ENCODE measurements at places on chromosomes 1 and 21.
A peak's percentile ranks its signal among the peaks of the same experiment; 100 is the strongest.

- DNase-seq: no peak
Observed at GRCh38 chr21:23131177-23131576, 2133.0 kb downstream of the NCAM2 start.

DNA sequence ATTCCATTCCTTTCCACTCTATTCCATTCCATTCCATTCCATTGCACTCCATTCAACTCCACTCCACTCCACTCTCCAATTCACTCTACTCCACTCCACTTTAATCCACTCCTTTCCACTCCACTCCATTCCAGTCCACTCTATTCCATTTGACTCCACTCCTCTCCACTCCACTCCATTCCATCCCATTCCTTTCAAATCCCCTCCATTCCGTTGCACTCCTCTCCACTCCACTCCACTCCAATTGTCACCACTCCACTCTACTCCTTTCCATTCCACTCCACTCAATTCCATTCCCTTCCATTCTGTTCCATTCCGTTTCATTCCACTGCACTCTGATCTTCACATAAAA is 2563.7 kb upstream of the TPTE start:
- DNase-seq: no peak

DNA sequence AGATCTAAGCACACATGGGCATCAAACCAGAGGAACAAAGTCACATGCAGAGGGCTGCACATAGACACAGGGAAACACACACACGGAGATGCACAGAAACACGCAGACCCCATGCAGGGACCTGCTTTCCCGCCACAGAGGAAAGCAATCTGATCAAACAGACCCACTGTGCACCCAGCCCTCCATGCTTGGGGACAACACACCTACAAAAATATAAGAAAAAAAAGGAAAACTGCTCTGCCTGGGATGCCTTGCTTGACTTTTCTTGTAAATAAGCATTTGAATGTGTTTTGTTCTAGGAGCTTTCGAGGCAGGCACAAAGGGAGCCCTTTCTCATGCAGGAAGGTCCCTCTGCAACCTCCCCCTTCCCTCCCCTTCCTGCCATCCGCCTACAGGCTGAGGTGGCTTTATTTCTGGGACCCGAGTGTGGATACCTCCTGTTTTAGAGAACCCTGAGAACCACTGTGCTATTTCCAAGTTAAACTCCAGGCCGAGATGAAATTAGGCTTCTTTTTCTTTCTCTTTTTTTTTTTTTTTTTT is 3.5 kb upstream of the ICMT start:
- DNase-seq: no peak

GRCh38 chr1:183630748-183631147 is 4.8 kb downstream of the ARPC5 start:
- DNase-seq: no peak

DNA sequence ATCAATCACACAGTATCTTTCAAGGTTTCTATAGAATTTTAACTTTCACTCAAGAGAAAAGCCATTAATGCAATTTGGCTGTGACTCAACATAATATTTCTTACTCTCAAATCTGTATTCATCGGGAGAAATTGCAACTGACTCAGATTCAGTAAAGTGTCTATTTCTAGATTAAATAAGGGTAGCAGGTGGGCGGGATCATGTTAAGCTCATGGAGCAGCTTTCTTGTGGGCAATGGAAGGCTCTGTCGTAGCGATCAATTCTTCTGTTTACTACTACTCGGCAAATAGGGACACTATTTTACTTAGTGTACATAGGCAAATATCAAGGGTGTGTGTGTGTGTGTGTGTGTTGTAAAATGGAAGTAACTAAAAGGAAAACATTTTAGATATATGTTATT is 423.6 kb upstream of the NEGR1 start:
- no peak for DNase-seq

- DNase-seq: no peak
Observed at GRCh38 chr1:46408356-46409062, 14.4 kb downstream of the FAAH start.

DNA sequence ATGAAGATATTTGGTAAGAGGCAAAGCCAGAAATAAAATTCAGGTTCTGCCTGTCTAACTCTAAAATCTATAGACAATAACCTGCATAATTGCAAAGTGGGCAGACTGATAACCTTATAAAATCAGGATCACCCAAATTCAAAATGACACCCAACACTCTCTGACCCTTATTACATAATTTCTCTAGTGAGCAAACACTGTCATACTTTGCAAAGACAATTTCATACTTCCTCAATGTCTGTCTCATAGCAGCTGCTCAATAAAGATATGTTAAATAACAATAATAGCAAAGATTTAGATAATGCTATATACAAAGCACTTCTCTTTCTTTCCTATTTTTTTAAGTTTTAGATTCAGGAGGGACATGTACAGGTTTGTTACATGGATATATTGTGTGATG is 118.5 kb downstream of the UCHL5 start:
- no peak for DNase-seq

DNA sequence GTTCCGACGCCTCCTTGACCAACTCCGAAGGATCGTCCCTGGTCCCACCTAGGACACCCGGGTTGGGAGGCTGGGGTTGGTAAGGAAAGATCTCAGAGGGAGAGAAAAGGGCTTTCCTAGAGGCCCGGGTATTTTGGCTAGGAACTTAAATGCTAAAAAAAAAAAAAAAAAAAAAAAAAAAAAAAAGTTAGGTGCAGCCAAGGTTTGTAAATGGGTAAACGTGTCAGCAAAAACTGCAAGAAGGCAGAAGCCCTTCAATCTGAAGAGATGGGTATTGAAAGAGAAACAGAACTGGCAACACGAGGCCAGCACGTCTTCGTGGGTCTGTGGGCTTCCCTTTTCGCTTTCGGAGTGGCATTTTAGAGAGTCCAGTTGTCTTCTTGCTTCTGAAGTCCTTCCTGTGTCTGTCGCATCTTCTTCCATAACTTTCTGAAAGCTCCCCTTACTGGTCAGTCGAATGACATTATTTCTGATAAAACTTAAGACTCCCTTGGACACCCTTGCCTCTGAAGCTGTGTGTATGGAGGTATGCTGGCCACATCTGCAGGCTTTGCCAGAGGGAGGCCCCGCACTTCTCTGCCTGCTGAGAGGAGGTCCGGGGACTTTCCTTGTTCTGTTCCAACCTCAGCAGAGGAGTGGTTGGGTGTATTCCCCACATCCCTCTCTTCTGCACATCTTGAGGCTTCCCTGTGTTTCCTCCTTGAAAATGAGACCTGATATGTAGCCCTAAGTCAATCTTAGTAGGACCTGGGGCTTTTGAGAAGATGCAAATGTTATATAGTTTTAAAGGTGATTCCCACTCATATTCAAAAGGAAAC is 745 bp downstream of the RCSD1 start:
- DNase-seq: peak; percentile 30

DNA sequence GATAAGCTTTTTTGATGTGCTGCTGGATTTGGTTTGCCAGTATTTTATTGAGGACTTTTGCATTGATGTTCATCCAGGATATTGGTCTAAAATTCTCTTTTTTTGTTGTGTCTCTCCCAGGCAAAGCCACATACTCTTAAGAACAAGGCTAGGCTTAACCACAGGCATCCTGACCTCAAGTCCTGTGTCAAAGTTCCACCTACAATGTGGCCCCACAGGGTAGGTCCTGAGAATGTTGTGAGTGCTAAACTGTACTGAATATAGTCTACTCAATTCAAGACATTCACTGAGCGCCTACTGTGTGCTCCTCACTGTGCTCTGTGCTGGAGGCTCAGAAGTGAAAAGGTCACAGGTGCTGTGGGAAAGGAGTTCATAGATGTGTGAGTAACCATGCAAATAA is 20.6 kb downstream of the DDAH1 start:
- DNase-seq: no peak

DNA sequence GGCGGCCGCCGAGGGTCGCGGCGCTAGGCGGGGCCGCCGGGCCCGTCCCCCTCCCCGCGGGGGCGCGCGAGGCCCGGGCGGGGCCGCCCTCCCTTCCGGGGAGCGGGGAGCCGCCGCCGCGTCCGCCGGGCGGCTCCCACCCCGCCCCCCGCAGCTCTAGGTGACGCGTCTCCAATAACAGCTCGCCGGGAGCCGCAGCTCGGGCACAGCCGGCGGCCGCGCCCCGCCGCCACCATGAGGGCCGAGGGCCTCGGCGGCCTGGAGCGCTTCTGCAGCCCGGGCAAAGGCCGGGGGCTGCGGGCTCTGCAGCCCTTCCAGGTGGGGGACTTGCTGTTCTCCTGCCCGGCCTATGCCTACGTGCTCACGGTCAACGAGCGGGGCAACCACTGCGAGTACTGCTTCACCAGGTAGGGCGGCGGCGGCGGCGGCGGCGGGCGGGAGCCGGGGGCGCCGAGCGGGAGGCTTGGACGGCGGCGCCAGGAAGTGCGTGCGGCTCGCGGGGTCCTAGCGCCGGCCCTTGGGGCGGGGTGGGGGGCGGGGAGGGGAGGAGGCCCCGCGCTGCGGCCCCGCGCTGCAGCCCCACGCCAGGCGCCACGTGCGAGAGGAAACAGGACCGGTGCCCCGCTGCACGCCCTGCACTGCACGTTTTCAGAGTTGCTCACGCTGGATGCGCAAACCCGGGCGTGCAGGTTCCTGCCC is at the start of gene SMYD2:
Gene SMYD2, plus strand, starts transcription at position 139 of the 699 bp plus-strand sequence. Its CDS starts 96 bp downstream, at position 235.
- DNase-seq: peak; percentile 43

DNA sequence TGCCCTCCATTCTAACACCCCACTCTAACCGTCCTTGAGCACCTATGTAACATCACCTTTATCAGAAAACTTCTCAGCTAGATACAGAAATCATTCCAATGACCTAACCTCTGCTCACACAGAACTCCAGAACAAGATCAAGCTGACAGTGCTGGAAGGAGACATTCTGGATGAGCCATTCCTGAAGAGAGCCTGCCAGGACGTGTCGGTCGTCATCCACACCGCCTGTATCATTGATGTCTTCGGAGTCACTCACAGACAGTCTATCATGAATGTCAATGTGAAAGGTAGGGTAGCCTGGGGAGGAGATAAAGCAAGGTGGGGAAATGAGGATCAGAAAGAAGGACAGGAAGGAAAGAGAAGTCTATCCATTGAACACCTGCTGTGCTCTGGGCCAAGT is 27.8 kb downstream of the HSD3B2 start:
- no peak for DNase-seq

- no peak for DNase-seq
Observed at GRCh38 chr21:45126204-45126626, 51.8 kb downstream of the ADARB1 start.

DNA sequence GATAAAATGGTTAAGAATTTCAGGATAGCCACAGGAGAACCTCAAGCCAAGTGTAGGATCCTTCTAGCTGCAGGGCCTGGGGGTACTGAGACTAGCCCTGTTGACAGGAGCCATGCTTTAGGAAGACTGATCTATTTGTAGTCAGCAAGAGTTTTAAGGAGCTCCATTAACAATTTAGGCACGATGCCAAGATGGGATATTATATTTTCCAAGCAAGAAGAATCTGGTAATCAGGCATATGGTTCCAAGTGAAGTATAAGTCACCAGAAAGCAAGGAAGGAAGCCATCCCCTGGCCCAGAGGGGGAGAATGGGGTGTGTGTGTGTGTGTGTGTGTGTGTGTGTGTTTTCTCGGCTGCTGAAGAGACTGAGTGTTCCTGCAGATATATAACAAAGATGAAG is 7.0 kb downstream of the IFNAR2 start:
- no peak for DNase-seq

DNA sequence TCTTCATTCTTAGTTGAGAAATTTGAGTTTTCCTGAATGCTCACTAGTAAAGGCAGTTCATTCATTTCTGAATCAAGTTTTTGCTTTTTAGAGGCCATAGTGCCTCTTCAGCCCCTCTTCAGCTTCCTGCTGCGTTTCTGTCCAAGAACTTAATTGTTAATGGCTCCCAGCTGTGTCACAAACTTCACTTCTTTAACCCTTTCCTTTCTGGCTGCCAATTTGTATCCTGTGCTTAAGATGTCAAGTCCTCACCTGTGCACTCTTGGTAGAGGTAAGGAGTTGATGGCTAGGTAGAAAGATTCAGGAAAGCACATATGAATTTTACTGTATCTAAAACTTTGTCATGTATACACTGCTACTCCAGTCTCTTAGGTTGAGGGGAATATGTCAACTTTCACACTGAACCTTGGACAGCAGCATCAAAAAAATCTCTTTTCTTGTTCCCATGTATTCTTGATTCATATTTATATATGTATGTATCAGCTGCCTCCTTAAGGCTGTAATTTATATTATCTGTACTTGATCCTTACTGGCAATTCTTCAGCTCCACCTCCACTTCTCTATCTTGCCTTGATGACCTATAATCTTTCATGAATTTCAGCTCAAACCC is 612.8 kb downstream of the LMO4 start:
- no peak for DNase-seq

DNA sequence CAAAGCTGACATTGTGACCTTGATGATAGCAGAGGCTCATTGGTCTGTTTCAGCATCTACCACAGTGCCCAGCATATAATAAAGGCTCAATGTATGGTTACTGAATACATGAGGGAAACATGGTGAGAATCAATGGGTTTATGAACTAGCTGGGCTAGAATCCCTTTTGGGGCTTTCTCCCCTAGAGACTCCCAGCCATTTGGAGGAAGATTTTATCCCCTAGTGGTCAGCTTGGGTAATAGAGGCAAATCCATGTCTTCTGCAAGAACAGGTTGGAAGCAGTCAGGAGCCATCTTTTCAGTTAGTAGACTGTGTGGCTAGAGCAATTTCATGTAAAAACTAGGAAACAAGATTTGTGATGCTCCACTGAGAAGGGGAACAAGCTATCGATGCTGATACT is 15.8 kb upstream of the REG4 start:
- no peak for DNase-seq

- DNase-seq: no peak
Observed at GRCh38 chr1:52365071-52365745, 797 bp downstream of the CC2D1B start.

DNA sequence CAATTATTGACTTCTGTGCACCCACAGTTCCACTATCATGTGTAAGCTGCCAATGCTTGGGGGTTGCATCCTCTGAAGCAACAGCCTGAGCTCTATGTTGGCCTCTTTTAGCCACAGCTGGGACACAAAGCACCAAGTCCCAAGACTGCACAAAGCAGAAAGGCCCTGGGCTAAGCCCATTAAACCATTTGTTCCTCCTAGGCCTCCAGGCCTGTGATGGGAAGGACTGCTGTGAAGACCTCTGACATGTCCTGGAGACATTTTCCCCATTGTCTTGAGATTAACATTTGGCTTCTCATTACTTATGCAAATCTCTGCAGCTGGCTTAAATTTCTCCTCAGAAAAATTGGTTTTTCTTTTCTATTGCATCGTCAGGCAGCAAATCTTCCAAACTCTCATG is 123.7 kb upstream of the DEPDC1 start:
- DNase-seq: no peak

DNA sequence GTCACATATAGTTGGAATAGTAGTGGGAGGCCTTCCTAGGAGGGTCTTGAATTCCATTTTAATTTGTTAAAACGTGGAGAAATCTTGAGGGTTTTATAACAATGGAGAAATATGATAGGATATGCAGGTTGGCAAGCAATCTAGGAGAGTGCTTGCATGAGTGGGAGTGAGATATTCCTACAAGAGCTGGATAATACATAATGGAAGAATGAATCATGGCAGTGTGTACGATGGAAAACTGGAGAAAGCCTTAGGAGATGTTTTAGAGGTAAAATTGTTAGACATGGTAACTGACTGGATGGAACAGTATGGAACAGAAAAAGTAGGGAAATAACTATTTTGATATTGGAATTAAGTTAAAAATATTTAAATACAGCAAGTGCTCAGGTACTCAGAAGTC is 352.4 kb downstream of the PTBP2 start:
- DNase-seq: no peak

GRCh38 chr1:6275826-6276782 is 15.2 kb upstream of the GPR153 start:
- DNase-seq: no peak
